ENCODE measurements at places on chromosomes 7 and 10.

DNA sequence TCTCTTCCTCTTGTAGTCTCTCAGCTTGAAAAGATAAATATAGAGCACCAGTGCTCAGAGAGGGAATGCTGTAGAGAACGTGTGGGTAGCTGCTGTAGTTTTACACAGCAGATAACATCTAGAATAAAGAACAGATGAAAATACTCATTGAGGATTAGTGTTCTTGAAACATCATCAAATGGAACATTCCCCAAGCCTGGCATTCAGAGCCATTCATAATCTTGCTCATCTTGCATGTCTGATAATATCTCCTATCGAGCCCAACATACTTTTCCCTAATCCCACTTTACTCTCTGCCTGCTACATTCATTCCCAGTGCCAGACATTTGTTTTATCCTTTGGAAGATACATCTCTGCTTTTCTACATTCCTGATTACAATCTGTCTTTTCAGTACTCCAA is 35.2 kb downstream of the MCU start:
- DNase-seq: no peak

- DNase-seq: no peak
Observed at GRCh38 chr7:13989949-13990305, 461 bp upstream of the ETV1 start.

DNA sequence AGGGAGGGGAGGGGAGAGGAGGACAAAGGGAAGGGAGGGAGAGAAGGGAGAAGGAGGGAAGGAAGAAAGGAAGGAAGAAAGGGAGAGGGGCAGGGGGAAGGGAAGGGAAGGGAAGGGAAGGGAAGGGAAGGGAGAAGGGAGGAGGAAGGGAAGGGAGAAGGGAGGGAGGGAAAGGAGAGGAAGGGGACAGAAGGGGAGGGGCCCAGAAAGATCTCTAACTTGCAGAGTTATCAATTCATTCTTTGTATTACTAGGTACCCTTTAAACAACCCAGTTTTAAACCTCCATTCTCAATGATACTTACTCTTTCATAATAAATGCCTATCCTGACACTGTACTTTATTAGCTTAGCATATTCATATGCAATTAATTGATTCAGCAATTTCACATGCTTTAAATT is 192.0 kb downstream of the ELMO1 start:
- DNase-seq: no peak

DNA sequence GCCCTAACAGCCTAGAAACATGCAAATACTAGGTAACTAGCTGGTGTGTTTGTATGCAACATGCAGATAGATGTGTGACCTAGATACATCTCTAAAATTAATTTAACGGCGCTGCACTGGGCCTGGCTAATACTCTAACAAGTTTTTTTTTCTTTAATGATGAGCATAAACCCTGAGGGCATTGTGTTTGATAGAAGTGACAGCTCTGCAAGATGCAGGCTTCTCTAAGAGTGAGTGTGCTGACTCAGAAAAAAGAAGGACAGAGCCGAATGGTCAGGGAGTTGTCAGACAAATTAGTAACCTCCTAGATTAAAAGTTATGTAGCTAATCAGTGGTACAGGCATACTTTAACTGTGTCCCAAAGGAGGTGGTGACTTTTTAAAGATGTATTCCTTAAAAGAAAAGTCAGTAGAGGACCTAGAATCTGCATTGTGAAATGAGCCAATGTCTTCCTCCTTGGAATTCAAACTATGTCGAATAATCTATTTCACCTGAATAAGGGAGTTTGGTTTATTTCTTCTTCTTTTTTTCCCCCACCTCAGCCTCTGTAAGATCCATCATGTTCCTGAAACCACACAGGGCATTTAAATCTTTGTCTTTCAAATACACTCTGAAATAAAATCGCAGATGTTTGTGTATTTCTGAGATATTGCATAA is 315.1 kb downstream of the GFRA1 start:
- no peak for DNase-seq

All from activated CD4-positive, alpha-beta T cell treated with anti-CD3 and anti-CD28 coated beads for 24 hours (primary cell).